ENCODE measurements at places on chromosomes 6 and 20. TPM values are rescaled to one million over a fixed set of nuclear protein-coding genes. Genes with fewer than 3 reads are reported as not detected.

GRCh38 chr6:80440496-80441115 is 334.1 kb downstream of the BCKDHB start:
- no peaks in the 10 kb centered on the region for H3K27me3 ChIP-seq
- peak overlapping the region; percentile 37 for H3K4me3 ChIP-seq
- H3K4me1 ChIP-seq = peaks cover 41% of the 10 kb centered on the region

DNA sequence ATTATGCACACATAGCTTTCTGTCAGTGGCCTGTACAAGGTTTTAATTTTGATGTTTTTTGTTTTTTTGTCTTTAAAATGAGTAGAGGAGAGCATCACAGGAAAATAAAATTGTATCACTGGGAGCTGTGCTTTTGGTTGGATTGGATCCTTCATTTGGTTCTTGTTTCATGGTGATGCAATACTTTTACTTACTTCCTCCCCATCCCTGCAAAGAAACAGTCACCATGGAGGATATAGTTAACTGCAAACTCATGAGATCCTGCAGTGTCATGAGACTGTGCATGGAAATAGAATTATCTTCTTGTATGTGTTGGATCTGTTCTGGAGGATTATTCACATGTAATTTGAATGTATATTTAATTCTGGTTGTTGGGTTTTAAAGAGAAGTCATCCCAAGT is 122.3 kb downstream of the JARID2 start:
- no peak overlapping the region for H3K4me3 ChIP-seq
- H3K4me1 ChIP-seq = peaks cover 24% of the 10 kb centered on the region
- no peaks in the 10 kb centered on the region for H3K36me3 ChIP-seq
- DNase-seq = no peak

PTGIS gene
- 0.26 TPM for total RNA-seq

GRCh38 chr6:124703541-124703940 is 258.7 kb upstream of the RNF217 start:
- no peaks in the 10 kb centered on the region for H3K36me3 ChIP-seq
- no peaks in the 10 kb centered on the region for H3K4me1 ChIP-seq
- no peak overlapping the region for H3K27ac ChIP-seq
- no peak for DNase-seq

- no peaks in the 10 kb centered on the region for H3K27me3 ChIP-seq
- H3K27ac ChIP-seq = no peak overlapping the region
- no peaks in the 10 kb centered on the region for H3K4me1 ChIP-seq
Measured at GRCh38 chr6:514396-514978, 122.9 kb downstream of the IRF4 start.

GRCh38 chr6:136890986-136891385 is 31.1 kb upstream of the SLC35D3 start:
- H3K36me3 ChIP-seq = no peaks in the 10 kb centered on the region
- H3K27me3 ChIP-seq = no peaks in the 10 kb centered on the region
- no peaks in the 10 kb centered on the region for H3K4me1 ChIP-seq
- H3K4me3 ChIP-seq = no peak overlapping the region
- DNase-seq = no peak
- no peak overlapping the region for H3K27ac ChIP-seq

DNA sequence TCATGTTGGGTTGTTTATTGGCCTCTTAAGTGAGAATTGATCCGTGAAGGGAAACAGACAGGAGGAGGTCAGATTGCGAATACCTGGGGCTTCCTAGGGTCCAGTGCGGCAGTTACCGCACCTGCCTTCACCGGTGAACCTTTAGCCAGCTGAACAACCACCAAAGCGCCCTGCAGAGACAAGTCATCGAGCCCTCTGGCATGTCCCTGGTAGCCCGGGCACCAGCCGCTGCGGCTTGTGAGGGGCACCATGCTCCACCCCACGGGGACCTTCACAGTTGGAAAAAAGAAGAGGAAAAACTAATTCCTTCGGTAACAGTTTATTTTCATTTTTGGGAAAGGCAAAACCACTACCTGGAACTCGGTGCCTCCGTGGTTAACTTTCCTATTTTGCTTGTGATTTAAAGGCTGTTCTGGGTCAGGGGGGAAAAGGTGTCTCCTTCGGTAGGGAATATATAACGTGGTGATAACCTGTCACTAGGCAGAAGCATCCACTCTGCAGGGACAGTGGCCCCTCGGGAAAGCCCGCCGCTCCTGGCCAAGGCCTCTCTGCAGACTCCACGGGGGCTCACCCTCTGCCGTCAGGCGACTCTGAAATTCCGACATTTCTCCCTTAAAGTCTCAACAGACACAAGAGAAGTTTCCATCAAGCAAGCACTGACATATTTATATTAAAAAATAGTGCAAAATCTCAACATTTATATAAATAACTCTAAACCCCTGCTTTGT is 30.7 kb upstream of the ZBP1 start:
- peak overlapping the region; percentile 95 for H3K27ac ChIP-seq
- H3K36me3 ChIP-seq = peaks cover 100% of the 10 kb centered on the region
- no peaks in the 10 kb centered on the region for H3K27me3 ChIP-seq
- peak; percentile 4 for DNase-seq
- H3K4me1 ChIP-seq = peaks cover 47% of the 10 kb centered on the region

DNA sequence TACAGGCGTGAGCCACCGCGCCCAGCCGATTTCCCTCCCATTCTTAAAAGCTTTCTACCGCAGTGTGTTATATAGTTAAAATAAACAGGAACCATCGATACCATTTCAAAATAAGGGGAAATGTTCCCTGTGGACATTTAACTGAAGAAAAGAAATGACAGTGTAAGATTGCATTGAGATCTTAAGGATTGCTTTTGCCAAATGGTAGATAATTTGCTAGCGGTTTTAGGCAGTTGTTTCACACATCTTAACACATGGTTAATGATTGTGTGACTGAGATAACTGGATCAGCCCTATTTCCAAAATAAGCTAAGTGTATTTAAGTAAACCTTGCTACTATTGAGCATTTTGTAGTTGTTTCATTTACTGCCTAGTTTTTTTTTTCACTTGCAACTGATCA is 15.6 kb downstream of the STX16 start:
- DNase-seq = no peak
- no peak overlapping the region for H3K27ac ChIP-seq
- peaks cover 49% of the 10 kb centered on the region for H3K36me3 ChIP-seq

GRCh38 chr20:48214601-48215000 is 429.3 kb upstream of the SULF2 start:
- no peak overlapping the region for H3K4me3 ChIP-seq
- no peaks in the 10 kb centered on the region for H3K36me3 ChIP-seq
- no peak for DNase-seq
- no peak overlapping the region for H3K27ac ChIP-seq
- peaks cover 40% of the 10 kb centered on the region for H3K27me3 ChIP-seq

DNA sequence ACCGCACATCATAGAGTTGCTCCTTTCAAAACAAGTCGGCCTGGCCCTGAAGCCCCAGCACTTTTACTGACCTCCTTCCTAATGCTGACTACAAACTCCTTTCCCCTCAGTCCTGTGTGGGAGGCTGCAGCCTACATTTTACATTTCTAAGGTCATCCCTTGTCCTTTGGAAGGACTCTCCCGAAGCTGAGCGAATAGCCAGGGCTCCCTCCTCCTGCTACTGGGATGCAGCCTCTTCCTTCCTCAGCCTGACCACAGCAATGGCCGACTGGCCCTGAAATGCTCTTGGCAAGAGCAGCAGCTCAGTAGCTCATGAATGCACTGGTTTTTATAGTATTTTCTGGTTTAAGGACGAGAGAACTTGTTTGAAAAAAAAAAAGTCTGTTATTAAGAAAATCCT is 679 bp downstream of the ADGRF5 start:
- H3K4me3 ChIP-seq = no peak overlapping the region
- no peak overlapping the region for H3K27ac ChIP-seq
- H3K27me3 ChIP-seq = no peaks in the 10 kb centered on the region
- peaks cover 36% of the 10 kb centered on the region for H3K4me1 ChIP-seq

DNA sequence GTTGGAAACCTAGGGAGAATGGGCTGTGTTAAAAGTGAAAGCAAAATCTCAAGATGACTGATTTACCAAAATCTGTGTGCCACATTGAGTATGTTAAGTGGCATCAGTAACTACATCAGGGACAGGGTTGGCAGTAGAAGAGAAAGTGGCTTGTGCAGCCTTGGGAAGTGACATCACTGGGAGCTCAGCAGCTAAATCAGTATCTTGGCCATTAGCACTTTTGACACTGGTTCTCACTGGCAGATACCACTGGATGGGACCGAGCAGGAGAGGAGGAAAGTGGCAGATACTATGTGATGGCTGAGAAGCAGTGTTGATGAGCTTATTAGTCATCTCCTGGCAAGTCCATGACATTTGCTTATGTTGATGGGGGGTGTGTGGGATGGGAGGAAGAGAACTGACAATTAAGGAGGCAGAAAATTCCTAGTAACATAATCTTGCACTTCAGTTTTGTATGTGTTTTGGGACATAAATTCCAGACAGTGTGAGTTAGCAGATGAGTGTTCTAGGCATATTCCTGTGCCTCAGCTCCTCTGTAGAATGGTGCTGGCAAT is 322.2 kb downstream of the SOX4 start:
- H3K4me1 ChIP-seq = peaks cover 39% of the 10 kb centered on the region
- no peak overlapping the region for H3K4me3 ChIP-seq
- H3K27me3 ChIP-seq = no peaks in the 10 kb centered on the region
- H3K36me3 ChIP-seq = peaks cover 13% of the 10 kb centered on the region
- no peak overlapping the region for H3K27ac ChIP-seq

APOBEC2 gene
- total RNA-seq = not detected

DNA sequence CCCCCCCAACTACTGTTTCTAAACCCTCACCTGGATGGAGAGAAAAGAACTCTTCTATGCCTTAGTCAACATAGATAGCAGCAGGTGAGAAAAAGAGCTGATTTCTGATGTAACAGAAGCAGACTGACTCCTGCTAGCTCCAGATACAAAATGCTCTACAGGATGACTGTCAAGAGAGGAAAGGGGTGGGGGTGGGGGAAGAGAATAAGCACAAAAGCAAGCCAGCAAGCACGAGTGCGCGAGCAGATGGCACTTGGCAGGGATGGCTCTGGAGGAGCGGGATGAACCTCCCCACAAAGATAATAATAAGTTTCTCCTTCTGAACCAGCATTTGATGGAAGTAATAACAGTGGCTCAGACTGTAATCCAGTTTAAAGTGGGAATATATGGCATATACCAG is 45.6 kb upstream of the SPDEF start:
- DNase-seq = no peak
- H3K4me1 ChIP-seq = peaks cover 28% of the 10 kb centered on the region
- H3K27me3 ChIP-seq = no peaks in the 10 kb centered on the region

DNA sequence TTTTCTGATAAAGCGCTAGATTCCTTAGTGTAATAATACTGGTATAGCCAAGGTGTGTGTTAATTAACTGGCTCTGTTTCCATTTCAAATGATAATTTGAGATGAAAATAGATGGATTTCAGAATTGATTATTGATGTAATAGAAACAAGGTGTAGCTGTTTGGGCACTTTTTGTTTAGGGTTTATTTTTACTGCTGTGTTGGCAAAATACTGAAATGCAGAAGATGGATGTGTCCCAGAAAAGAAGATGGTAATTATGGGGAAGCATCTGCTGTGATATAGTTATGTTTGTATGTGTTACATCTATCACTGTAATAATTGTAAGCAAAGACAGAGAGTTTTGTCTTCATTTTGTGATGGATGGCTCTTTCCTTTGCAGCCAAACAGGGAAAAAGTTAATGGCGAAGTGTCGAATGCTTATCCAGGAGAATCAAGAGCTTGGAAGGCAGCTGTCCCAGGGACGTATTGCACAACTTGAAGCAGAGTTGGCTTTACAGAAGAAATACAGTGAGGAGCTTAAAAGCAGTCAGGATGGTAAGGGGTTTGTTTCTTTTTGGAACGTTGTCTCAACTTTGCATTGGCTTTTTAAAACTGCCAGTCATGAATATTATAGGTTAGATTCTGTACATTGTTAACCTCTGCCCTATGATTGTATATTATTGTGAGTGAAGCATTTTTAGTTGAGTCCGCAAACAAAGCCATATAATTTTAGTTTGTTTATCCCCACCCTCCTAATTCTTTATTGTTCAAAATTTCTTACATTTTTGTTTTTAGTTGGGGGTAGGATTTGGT is 8.6 kb upstream of the ACAT2 start:
- H3K27ac ChIP-seq = no peak overlapping the region
- H3K4me1 ChIP-seq = peaks cover 3% of the 10 kb centered on the region
- DNase-seq = no peak
- peaks cover 68% of the 10 kb centered on the region for H3K36me3 ChIP-seq
- no peaks in the 10 kb centered on the region for H3K27me3 ChIP-seq
- H3K4me3 ChIP-seq = no peak overlapping the region

TCF19 gene
- 49.5 TPM for total RNA-seq

DNA sequence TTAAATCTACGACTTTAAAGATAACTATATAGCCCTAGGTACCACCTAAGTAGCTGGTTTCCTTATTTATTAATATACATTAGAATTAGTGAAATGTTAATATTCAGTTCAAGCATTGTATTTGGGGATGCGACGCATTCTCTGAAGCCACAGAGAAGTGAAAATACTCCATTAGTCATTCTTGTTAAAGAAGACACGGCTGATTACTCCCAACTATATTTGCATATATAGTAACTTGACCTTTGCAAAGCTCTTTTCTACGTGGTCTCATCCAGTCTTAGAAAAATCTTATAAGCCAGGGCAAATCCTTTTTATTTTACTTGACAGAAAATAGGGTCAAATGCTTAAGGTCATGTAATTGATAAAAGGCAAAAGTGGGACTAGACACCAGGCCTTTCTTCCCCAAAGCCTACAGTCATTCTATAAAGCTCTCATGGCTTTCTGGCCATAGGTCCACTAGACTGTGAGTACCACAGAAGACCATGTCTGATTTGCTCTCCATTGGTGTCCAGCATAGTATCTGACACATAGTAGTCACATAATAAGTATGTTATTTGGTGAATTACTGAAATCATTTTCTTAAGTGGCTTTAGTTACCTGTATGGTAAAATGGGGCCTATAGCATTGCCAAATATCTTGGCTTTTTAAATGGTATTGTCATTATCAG is 11.3 kb downstream of the ZHX3 start:
- H3K4me3 ChIP-seq = no peak overlapping the region
- H3K27ac ChIP-seq = no peak overlapping the region
- H3K27me3 ChIP-seq = no peaks in the 10 kb centered on the region
- H3K36me3 ChIP-seq = no peaks in the 10 kb centered on the region

MAPK13 gene
- total RNA-seq = 59.3 TPM

GRCh38 chr20:42987376-42988114 is 202.2 kb downstream of the PTPRT start:
- H3K27ac ChIP-seq = no peak overlapping the region
- no peaks in the 10 kb centered on the region for H3K27me3 ChIP-seq
- no peak for DNase-seq
- no peak overlapping the region for H3K4me3 ChIP-seq
- no peaks in the 10 kb centered on the region for H3K36me3 ChIP-seq

- H3K4me1 ChIP-seq = no peaks in the 10 kb centered on the region
- H3K4me3 ChIP-seq = peak overlapping the region; percentile 50
Measured at GRCh38 chr20:3168079-3168828, 5.1 kb downstream of the LZTS3 start.

FKBP1C gene
- 0.35 TPM for total RNA-seq

RBL1 gene
- 21.5 TPM for total RNA-seq

DNA sequence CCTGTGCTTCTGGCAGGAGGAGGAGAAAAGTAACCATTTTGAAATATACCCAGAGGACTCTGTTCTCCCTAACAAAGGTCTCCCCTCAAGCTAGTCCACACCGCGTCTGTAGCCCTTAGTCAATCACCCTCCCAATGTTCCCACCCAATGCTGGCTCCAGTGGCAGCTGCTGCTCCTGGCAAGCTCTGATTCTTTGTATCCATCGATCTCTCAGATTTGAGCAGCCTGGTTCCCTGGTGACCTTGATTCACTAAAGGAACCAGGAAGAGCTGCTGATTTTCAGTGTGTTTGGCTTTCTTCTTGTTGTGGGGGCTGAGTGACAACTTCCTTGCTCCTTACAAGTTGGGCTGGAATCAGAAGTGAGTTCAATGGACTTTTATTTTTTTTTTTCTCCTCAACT is 68.5 kb downstream of the FOXC1 start:
- H3K4me3 ChIP-seq = peak overlapping the region; percentile 16
- peak; percentile 24 for DNase-seq
